ENCODE measurements at places on chromosomes 5 and 9.

- DNase-seq = no peak
Observed at GRCh38 chr9:17824191-17824590, 245.3 kb downstream of the SH3GL2 start.

GRCh38 chr9:126704157-126704891 is 90.6 kb downstream of the LMX1B start:
- no peak for DNase-seq

- no peak for DNase-seq
Observed at GRCh38 chr9:96109680-96110351, 192.2 kb downstream of the HSD17B3 start.

DNA sequence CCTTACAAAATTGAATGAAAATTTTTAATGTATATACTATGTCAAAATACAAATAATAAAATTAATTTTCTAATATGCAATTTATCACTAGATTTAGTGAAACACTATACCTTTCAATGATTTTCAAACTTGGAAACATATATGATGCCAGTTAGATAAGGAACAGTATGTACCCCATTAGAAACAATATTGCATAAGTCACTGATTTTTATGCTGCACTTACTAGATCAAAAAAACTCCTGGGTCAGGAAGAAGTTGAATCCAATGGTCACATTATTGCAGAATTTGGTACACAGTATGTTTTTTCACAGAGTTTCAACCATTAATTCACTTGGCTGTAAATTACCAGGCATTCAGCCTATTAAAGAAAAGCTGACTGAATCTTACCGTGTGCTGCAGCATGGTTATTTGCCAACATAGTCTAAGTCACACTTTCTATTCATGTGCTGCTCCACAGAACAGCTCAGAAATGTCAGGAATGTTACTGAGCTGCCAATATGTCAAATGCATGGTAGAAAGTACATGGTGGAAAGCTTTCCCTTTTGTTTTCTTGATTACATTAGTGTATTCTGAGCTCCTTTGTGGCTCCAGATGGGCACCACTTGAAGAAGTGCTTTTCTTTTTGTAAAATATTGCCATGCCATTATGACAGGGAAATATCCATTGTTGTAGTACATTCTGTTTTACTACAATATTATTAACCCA is 9.9 kb upstream of the PRR16 start:
- no peak for DNase-seq

- no peak for DNase-seq
Observed at GRCh38 chr9:136620441-136621018, 42.2 kb upstream of the EGFL7 start.

DNA sequence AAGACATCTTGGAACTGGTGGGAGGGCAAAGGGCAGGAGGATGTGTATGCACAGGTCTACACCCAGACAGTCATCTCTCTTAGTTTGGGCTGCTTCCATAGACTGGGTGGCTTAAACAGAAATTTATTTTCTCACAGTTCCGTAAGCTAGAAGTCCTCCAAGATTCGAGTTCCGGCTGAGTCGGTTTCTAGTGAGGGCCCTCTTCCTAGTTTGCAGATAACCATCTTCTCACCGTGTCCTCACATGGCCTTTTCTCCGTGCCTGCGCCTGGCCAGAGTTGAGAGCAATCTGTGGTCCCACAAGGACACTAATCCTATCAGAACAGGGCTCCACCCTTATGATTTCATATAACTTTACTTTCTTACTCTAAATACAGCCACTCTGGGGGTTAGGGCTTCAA is 4.1 kb downstream of the SMIM32 start:
- DNase-seq = no peak

DNA sequence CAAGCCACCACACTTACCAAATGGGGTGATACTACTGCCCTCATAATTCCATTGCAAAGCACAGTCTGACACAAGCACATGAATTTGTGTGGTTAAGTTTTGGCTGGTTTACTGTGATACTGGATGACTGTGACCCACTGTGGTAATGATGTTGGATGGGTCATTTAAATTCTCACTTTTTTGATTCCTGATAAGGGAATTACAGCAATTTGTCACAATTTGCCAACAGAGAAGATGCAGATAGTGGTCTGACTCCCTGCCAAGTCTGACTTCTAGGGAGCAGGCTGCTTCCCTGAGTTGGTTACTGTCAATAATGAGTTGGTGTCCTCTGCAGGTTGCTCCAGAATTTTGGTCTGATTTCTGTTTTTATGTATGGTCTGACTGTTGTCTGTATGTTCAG is 731.9 kb downstream of the MTRR start:
- no peak for DNase-seq

- DNase-seq = no peak
Observed at GRCh38 chr9:81382281-81382680, 307.1 kb downstream of the TLE1 start.

- no peak for DNase-seq
Observed at GRCh38 chr5:53030893-53031292, 41.7 kb downstream of the ITGA2 start.

GRCh38 chr5:32147959-32148358 is 26.2 kb downstream of the GOLPH3 start:
- DNase-seq = no peak

- DNase-seq = no peak
Observed at GRCh38 chr5:78113689-78114264, 180.7 kb downstream of the AP3B1 start.

GRCh38 chr9:27402626-27403025 is 105.7 kb upstream of the EQTN start:
- DNase-seq = no peak

GRCh38 chr9:116868201-116868600 is 181.1 kb downstream of the TRIM32 start:
- DNase-seq = no peak

- DNase-seq = no peak
Observed at GRCh38 chr9:79384501-79384900, 187.3 kb upstream of the TLE4 start.

GRCh38 chr9:14652729-14653377 is 40.4 kb downstream of the ZDHHC21 start:
- DNase-seq = no peak

GRCh38 chr9:2478421-2478820 is 143.2 kb upstream of the VLDLR start:
- DNase-seq = no peak

GRCh38 chr9:80691229-80691628 is 998.1 kb downstream of the TLE1 start:
- no peak for DNase-seq

DNA sequence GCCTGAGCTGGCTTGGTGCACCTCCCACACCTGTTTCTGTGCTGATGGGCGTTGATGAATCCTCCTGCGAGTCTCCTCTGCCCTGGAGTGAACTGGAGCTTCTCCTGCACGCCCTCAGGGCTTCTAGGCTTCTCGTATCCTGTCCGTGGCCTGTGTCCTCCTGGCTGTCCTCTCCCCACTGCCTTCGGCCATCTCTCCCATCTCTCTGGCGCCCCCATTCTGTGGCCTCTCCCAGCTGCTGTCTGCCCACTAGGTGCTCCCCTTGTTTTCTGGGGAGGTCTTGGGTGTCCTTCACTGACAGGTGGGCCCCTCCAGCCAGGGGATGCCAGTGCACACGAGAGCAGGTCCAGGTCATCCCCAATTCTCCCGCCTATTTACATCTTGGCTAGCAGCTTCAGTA is 28.8 kb downstream of the AHRR start:
- DNase-seq = no peak

GRCh38 chr5:131848662-131849061 is 51.8 kb upstream of the FNIP1 start:
- DNase-seq = no peak

GRCh38 chr9:129885670-129886106 is 50.4 kb downstream of the USP20 start:
- peak; percentile 94 for DNase-seq

GRCh38 chr9:118829334-118829733 is 539.9 kb downstream of the BRINP1 start:
- DNase-seq = no peak

GRCh38 chr9:121364077-121364476 is 6.0 kb downstream of the STOM start:
- no peak for DNase-seq

DNA sequence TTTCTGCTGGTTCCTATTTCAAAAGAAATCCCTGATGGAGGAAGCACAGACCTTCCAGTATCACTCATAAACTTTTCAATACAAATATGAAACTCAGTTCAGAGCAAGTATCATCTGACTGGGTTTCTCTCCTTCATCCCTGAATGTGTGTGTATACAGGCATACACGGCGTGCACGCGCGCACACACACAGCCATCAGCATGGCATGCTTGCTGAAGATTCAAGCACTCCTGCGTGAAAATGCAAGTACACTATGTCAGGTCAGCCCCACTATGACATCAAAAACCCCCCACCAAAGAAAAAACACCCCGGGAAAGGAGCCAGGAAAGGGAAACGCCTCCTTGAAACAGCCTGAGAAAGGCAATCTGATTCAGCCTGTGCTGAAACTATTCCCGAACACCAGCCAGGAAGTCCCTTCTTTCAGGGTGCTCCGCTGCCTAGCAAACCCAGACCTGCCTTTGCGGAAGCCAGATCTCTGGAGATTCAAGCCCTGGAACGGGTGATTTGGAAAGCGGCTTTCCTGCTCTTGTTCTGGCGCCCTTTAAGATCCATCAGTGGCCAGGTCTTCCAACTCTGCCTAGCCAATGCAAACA is 831 bp downstream of the KLHL3 start:
- no peak for DNase-seq

- DNase-seq = no peak
Observed at GRCh38 chr5:109868737-109869136, 179.0 kb downstream of the MAN2A1 start.

GRCh38 chr5:67289763-67290521 is 93.3 kb upstream of the CD180 start:
- DNase-seq = no peak

GRCh38 chr5:77777281-77777892 is 1.2 kb upstream of the TBCA start:
- no peak for DNase-seq

- DNase-seq = peak; percentile 10
Observed at GRCh38 chr9:93081081-93081529, 14.9 kb upstream of the CARD19 start.

DNA sequence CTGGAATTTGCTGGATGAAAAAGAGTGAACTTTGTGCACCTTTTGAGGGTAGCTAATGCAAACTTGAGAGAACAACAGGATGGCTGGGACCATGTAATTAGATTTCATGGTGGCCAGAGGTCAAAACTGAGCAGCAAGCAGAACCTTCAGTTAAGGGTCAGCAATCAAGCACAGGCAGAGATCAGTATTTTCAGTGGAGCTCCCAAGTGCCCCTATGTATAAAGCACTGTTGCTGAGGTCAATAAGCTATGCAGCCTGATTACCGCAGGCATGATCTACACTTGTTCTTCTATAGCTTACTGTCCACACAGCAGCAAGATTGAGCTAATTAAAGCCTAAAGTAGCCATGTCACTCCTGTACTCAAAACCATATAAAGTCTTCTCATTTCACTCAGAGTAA is 62.1 kb upstream of the TMC1 start:
- DNase-seq = no peak

DNA sequence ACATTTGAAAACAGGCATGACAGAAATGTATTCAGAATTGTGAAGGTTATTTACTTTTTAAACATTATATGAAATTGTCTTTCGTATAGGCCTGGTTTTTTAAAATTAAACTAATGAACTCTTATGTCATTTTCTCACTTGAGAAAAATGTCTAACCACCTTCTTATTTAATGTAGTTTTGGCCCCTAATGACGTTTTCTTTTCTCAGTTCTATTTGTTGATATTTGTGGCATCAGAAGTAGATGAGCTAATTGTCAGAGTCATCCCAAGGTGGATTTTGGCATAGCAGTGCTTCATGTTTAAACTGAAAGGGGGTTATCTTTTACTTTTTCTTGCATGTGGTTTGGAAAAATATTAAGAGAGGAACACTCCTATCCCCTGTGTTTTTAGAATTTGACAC is 28.2 kb downstream of the TGFBR1 start:
- no peak for DNase-seq

GRCh38 chr9:127945942-127946341 is 8.3 kb upstream of the DPM2 start:
- DNase-seq = no peak

DNA sequence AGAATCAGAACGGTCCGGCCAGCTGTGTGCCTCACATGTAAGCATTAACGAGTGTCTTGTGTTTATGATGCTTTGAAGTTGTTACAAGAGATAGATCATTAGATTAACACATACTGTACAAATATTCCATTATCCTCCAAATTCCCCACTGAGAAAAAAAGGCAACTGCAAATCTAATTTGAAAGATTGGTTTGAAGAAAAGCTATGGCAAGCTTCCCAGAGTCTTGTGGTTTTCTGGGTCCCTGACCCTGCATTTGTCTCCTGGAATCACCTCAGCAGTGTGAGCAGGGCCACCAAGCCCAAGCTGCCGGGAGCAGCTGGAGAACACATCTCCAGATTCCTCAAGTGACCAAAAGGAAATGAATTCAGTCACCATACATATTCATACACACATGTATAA is 36.9 kb upstream of the ADAMTS16 start:
- DNase-seq = no peak

- DNase-seq = no peak
Observed at GRCh38 chr5:3999929-4000328, 404.3 kb downstream of the IRX1 start.

DNA sequence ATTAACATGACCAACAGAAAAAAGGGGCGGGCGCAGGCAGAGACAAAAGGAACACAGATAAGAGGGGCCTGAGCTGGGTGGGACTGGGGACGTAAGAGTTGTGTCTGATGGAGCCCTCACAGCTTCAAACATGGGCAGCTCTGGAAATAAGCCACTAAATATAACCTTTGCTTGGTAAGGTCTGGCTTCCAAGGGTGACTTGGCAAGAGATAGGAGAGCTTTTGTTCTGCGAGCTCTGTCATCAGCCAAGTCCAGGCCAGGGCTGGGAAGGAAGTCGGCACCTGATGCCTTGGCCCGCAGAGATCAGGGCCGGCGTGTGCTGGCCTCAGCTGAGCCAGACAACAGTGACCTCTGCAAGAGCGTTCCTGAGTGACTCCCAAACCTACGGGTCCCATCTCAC is 11.8 kb downstream of the TRUB2 start:
- DNase-seq = no peak
